ENCODE measurements at places on chromosomes 2 and 18.

DNA sequence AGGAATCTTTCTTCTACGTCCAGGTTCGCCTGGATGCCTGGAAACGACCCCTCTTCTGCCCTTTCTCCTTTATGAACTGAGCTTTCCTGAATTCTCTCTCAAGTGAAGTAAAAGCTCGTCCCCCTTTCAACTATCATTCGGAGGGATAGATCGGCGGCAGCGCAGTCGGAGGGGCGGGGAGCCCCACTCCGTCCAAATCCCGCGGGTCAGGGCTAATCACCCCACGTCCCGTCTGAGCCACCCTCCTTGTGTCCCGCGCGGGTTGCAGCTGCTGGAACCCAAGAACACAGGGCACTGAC lies 367 bp downstream of the FBXO48 start:
- DNase-seq, result no peak

- no peak for DNase-seq
These were observed 1207.7 kb downstream of the SUCLG1 start for GRCh38 chr2:83251321-83251872.

- no peak for DNase-seq
These were observed 38.2 kb upstream of the MAL start for GRCh38 chr2:94987074-94988020.

DNA sequence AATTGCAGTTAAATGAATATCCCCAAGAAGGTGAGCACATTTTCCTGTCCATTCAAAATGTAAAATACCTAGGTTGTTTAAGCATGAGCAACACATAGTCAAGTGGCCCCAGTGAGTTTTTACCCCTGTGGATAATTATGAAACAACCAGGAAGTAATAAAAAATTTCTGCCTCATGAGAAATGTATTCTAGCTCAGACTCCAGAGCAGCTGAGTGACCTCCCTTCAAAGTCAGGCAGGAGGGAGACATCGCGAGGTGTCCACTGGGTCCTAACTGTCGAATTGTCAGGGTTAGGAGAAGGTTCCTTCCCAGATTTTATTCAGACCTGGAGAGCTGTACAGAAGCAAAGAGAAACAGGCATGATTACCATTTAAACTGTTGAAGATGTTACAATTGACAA lies 416.6 kb upstream of the SMIM21 start:
- DNase-seq, result no peak

DNA sequence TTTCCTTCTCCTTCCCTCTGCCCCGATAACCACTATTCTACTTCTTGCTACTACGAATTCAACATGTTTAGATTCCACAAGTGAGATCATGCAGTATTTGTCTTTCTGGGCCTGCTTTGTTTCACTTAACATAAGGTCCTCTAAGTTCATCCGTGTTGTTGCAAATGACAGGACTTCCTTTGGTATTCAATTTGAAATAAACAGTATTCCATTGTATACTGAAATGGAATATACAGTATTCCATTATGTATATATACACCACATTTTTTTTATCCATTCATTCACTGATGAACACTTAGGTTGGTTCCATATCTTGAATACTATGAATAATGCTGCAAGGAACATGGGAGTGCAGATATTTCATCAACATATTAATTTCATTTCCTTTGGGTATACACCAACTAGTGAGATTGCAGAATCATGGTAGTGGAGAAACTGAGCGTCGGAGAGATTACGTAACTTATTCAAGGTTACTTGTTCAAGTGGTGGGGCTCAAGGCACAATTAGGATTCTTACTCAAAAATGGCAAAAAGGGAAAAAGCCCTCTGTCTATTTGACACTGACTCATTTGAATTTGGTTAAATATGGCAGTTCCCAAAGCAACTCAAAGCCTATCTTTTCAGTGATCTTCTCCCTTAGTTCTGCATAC lies 85.1 kb downstream of the CHN1 start:
- no peak for DNase-seq
